ENCODE measurements at places on chromosomes 2 and 18. TPM values are rescaled to one million over a fixed set of nuclear protein-coding genes. Genes with fewer than 3 reads are reported as not detected.

DNA sequence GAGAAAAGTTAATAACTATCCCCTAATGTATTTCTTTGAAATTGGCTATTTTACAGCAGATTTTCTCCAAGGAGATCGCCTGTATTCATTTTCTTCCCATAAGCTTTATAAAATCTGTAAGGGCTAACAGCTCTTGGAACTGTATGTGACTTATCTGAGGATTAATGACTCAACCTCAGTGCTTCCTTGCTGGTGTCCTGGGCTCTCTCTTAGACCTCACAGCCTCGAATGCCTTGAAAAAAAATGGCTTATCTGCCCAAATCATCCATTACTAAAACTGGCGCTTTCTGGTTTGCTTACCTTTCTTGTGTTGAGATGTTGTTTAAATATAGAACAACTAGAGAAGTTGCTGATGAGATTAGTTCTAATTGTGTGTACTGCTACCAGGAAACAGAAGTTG lies 713.6 kb downstream of the SLC4A3 start:
- no peak for DNase-seq

DNA sequence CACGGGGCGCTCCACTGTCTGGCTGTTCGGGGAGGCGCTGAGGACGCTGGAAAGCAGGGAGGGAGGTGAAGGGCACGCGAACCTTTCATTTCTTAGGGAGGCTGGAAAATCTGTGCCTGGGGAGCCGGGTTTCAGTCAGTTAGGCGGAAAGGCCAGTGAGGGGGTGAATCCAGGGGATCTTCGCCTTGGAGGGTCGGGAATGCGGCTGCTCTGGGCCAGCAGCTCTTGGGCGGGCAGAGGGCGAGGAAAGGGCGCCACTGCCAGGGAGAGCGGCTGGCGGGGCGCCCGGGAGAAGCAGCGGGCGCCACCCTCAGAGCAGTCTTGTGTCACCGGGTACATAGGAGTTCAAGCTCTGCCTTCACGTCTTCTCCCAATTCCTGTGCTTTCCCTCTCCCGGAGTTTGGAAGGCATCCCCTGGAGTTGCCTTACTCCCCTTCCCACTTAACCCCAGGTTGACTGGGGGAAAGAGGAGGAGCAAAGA lies 1.4 kb downstream of the CCDC85A start:
- peak; percentile 35 for DNase-seq

GRCh38 chr2:228541789-228542188 lies 360.3 kb upstream of the SPHKAP start:
- DNase-seq = no peak

DNA sequence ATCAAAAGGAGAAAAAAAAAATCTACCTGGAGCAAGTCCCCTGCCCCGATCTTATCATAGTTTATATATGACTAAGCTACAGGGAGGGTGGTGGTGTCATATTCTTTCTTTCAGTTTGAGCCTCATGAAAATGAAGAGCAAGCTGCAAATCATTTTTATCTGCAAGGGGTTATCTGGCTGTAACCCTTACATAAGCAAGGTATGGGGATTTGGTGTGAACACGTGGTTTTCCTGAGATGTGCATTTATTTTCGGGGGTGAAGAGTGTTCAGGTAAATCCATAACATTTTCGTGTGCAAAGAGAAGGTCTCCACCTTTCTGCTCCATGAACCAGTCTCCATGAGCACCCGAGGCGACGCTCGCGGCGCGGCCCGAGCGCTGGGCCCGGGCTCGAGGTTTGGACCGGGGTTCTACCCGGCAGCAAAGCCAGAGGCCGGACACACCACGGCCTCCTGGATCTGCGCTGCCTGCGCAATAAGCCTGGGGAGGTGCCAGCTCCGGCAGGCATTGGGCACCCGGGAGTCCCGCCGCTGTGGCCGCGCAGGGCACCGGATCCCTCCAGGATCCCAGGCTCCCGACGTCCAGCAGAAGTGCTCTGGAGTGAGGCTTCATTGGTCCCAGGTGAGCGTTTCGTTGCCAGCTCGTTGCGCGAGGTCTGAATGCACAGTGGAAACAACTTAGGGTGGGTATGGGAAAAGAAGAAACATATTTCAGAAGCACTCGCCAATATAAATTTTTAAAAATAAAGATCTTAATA lies 36.1 kb upstream of the GPD2 start:
- DNase-seq = peak; percentile 77

DNA sequence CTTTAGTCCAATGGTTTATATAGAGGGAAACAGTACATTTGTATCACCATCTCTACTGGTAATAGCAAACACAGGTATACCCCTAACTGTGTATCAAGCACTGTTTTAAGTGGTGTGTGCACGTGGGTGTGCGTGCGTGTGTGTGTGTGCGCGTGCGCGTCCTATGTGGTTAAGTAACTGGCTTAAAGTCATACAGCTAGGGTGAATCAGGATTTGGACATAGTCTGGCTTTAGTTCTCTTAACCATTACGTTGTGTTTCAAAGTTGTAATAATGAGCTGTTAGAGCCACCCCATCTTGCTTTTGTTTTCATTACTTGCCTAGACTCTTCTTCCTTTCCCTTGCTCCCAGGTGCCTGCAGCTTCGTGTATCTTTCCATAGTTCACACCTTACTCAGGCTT lies 2.1 kb downstream of the HADHB start:
- DNase-seq = peak; percentile 70

DNA sequence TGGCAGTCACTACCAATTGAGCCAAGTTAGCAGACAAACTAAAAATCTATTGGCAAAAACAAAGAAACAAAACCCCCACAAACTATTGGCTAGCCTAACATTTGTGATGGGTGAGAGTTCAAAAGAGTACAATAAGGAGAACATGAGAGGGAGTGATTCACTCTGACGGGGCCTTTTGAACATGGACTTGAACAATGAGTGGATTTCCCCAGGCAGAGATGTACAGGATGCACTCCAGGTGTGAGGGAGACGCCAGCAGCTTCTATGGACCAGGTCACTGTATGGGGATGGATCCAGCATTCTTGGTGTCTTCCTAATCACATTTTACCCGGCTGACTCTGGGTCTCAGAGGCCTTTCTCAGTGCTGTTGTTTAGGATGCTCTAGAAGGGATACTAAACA lies 167.5 kb upstream of the SMAD2 start:
- no peak for DNase-seq

DNA sequence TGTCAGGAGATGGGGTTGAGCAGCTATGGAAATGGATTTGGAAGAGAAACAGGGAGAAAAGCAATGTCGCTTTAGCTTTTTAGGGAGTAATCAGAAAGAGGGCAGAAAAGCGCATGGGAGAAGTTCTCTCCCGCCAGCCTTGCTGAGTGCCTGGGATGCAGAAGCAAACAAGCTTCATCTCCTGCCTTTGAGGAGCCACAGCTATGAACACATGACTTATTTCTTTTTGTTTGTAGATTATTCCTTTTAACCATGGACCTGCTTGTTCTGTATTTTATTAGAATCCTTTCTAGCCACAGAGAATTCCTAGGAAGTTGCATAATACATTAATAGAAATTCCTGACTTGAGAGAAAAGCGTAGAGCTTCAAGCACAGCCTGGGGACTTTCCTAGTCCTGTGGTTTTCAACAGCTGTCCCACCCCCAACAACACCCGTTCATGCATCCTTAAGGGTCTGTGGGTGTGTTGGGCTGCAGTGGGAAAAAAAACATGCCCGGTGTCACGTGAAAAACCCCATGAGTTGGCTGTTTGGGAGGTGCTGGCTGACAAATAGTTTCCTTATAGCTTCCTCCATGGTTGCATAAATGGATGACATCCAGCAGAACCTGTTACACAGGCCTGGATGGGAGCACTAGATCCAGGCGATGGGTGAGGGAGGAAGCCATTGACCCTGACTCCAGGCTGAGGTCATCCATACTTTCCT lies 14.9 kb downstream of the SLC9A4 start:
- DNase-seq = no peak

DNA sequence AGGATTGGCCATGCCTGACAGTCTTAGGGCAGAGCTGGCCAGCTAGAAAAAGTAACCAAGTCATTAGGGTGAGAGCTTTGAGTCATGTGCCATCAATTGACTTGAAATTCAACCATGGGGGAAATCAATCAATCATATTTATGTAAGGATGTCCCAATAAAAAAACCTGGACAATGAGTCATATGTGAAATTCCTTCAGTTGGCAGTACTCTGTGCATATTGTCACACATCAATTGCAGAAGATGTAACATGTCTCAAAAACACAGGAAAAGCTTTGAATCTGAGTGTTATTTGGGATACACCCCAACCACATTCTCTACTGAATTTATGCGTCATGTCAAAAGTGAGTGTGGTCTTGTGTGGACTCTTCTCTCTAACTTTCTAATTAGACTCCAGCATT lies 1004.1 kb upstream of the NRXN1 start:
- no peak for DNase-seq

DNA sequence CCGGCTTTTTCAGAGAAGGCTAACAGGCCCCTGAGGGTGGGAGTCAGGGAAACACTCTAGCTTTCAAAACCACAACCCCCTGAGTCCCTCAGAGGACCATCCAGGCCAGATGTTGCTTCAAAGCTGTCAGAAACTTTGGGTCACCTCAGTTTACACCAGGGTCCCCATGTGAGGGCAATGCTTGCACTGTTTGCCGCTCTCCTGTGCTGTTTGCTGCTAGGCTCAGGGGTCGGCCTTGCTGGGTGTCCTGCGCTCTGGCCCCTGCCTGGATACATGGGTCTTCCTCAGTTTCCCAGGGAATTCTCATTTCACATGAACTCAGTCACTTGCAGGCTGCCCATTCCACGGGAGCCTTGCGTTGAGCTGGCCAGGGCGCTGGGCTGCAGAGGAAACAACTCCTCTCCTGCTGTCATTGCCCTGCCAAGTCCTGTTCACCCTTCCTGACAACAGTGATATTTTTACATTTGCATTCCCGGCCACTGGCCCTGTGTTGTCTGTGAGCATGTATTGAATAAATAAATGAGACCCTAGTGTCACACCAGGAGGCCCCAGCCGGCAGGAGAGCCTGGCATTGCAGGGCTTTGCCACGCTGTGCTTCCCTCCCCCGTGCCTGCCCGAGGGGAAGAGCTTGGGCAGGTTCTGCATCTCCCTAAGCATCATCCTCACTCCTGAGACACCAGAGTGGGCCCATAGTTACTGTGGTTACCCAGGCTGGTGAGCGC lies 73.2 kb upstream of the RAB6C start:
- DNase-seq = no peak

GRCh38 chr2:160541745-160542144 lies 48.1 kb upstream of the RBMS1 start:
- no peak for DNase-seq

DNA sequence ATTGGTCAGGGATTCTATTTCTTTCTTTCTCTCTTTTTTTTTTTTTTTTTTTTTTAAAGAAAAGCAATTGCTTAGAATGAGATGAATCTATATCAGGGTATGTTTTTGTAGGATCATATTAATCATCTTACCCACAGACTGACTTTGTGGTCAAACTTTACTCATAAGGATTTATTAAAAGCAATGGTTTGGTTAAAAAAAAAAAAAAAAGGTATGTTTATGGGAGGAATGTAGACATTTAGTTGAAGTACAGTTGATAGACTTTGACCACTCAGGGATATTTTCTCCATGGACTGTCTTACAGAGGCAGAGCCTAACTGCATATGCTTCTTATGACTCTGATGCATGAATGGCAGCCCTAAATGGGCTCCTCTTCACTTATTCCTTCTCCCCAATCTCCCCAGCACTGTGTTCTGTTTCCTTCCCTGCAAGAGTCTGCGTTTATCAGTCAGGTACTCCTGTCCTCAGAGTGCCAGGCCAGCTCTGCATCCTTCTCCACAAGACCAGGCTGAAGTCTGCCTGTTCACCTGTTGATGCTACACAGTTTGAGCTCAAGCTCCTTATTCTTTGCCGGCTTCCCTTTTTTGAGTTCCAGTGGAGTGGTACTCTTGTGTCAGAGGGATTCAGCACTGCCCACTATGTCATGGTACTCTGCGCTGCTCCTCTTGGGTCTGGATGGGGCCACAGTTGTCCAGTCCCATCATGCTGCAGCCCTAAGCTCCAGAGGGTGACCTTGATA lies 24.3 kb downstream of the CRIM1 start:
- no peak for DNase-seq

DNA sequence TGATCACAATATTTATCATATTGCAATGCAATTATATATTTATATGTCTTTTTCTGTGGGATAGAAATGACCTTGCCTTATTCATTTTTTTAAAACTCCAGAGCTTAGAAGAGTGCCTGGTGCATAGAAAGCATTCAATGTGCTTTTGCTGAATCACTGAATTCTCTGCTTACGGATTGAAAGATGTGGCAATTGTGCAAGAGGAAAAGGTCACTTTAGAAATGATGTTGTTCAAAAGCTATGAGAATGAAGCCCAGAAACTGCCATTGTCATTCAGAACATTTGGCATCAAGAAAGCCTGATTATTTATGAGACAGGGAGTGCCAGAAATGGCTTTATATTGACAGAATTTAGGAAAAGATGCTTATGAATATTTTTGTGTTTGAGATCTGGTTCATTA lies 678.6 kb upstream of the CDH2 start:
- DNase-seq = no peak

DNA sequence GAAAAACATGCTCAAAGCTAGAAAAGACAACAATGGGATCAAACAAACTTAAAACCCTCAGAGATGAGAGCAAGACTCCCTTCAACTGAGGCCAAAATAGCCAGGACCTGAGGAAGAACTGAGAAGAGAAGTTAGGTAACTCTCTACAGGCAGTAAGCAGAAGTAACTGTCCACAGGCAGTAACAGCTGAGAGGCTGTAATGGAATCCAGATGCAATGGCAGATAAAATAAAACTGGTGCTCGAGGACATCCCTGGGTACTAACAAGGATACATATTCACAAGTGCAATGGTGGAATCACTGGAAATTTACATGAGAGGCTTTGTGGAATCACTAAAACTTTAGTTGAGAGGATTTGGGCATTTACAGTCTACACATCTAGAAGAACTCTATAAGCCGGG lies 30.4 kb upstream of the C2orf66 start:
- DNase-seq = no peak

- no peak for DNase-seq
These were observed 62.6 kb downstream of the STPG4 start for GRCh38 chr2:47092465-47092864.

GRCh38 chr2:233385489-233386044 lies 31.3 kb downstream of the DGKD start:
- DNase-seq = no peak

- DNase-seq = no peak
These were observed 1.3 kb upstream of the SMAD2 start for GRCh38 chr18:47931718-47932103.

Gene AMER3
- not detected for total RNA-seq

Gene HJURP
- total RNA-seq = 0.66 TPM

Gene ALK
- total RNA-seq = 0.05 TPM

Gene CD8B2
- total RNA-seq = 0.21 TPM

Gene VRK2
- 35.0 TPM for total RNA-seq

Gene ALPI
- total RNA-seq = not detected

Gene ELMOD3
- 9.5 TPM for total RNA-seq

Gene STK11IP
- 8.6 TPM for total RNA-seq

Gene HAUS1
- 9.4 TPM for total RNA-seq
